ENCODE measurements at places on chromosomes 3 and 15.
A peak's percentile ranks its signal among the peaks of the same experiment; 100 is the strongest.

DNA sequence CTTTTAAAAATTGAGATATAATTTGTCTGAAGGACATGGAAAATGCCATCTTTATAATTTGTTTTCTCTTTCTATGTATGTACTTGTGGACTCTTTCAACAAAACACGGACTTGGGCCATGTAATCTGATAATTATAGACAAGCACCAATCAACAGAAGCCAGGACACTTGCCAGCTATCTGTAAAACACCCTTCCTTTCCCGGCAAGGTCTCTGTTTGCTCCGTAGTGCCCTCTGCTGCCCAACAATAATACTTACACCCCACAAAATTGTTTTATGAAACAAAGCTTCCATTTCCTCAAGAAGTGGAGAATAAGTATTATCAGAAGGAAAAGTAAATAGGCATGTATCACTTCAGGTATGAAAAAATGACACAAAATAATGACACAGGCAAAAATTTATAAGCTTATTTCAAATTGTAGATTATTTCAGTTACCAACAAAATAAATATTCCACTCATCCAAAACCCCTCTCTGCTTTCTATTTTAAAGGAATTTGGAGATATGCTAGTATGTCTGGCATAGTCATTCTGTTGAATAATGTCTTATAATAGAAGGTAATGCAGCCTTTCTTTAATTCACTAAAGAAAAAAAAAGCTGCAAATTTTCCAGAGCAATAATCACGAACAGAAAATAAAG is 32.8 kb downstream of the MYH15 start:
- peak; percentile 39 for DNase-seq

GRCh38 chr3:126834596-126835471 is 130.8 kb downstream of the CHCHD6 start:
- DNase-seq: no peak

DNA sequence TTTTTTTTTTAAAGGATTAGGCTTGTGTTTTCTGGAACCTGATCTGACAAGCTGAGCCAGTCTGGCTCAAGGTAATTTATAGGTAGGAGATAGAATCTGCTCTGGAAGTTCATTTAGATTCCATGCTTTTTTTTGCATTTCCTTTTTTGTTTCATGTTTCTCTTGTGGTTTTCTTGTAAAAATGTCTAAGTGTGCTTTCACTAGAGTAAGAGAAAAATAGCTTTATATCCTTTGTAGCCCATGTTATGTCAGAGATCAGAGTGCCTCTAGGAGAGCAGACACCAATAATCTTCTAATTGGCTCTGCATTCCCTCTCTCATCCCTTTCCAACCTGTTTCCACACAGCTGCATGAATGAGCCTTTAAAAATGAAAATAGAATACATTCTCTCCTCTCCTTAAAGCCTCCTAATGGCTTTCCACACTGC is 389.8 kb upstream of the KCNMB2 start:
- DNase-seq: peak; percentile 26

DNA sequence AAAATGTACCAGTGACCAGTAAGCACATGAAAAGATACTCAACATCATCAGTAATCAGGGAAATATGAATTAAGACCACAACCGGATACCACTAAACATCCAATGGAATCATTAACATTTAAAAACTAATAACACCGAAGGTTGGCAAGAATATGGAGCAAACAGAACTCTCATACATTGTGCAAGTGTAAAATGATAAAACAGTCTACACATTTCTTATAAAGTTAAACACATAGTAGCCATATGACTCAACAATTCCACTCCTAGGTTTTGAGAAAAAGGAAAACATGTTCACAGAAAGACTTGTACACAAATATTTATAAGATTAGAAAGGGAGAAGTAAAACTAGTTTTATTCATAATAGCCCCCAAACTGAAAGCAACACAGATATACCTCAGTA is 60.3 kb upstream of the SLCO2A1 start:
- DNase-seq: no peak

- no peak for DNase-seq
Observed at GRCh38 chr15:97968380-97968779, 7.9 kb downstream of the ARRDC4 start.

- DNase-seq: no peak
Observed at GRCh38 chr15:80325206-80325605, 73.2 kb upstream of the CTXND1 start.

DNA sequence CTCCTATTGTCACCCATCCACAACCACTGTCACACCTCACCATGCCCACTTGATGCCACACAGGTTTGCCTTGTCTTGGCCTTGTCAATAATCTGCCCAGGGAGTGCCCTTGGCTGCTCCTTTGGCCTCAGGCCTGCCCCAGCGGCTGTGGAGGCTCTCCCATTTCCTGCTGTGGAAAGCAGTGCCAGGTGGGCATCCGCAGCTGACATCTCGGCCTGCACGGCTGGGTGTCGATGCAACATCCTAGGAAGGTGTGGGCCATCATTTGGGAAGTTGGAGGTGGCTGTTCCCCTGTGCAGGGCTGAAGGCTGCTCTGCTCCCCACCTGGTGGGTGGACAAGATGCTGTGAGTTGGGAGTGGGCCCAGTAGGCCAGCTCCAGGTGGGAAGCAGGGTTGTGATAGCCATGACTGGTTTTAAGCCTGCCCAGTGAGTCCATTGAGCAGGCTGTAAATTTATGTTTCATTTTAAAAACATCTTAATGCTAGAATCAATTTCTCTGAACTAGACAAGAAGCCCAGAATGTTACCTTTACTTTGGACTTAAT is 12.5 kb downstream of the DNAH1 start:
- DNase-seq: no peak

- no peak for DNase-seq
Observed at GRCh38 chr15:70853973-70854665, at the start of gene LARP6. TSS of gene LARP6 (minus strand) at chr15:70854157. CDS start at chr15:70854088, 69 bp downstream.

GRCh38 chr15:91911844-91912243 is 58.3 kb downstream of the SLCO3A1 start:
- no peak for DNase-seq

- DNase-seq: no peak
Observed at GRCh38 chr3:129558772-129559564, 16.0 kb downstream of the H1-8 start.

GRCh38 chr15:51681303-51681963 is at the start of gene SCG3:
TSS of gene SCG3 (plus strand) at chr15:51681503. CDS start at chr15:51681756, 253 bp downstream.
- peak; percentile 84 for DNase-seq

All from NCI-H1092 (cell line).